Urinary bladder (tissue), 4 donors: ENCODE measurements at places on chromosomes 3 and 15.

- DNase-seq: no peak
These were observed 46.2 kb downstream of the IGSF11 start for GRCh38 chr3:118988198-118989130.

DNA sequence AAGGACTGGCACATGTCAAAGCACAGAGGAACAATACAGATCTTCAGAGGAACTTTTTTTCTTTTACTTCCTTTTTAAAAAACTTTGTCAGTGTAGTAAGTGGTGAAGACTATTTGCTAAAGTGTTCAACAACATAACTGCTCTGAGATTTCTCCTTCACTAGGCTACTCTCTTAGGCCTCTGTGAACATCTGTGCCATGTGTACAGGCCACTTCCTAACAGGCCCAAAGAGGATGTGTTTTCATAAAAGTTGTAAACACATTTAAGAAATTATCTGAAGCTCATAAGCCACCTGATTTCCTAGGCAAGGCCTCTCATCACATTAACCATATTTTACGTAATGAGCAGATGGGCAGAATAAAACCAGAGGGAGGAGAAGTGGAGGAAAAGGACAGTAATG lies 235.4 kb downstream of the FHIT start:
- no peak for DNase-seq

DNA sequence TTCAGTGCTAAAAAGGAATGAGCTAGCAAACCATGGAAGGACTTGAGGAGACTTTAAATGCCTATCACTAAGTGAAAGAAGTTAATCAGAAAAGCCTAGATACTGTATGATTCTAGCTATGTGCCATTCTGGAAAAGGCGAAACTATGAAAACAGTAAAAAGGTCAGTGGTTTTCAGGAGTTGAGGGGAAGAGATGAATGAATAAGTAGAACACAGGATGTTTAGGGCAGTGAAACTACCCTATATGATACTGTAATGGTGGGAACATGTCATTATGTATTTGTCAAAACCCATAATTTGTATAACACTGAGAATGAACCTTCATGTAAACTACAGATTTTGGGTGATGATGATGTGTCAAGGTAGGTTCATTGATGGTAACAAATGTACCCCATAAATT lies 9.6 kb upstream of the CD276 start:
- DNase-seq: no peak

DNA sequence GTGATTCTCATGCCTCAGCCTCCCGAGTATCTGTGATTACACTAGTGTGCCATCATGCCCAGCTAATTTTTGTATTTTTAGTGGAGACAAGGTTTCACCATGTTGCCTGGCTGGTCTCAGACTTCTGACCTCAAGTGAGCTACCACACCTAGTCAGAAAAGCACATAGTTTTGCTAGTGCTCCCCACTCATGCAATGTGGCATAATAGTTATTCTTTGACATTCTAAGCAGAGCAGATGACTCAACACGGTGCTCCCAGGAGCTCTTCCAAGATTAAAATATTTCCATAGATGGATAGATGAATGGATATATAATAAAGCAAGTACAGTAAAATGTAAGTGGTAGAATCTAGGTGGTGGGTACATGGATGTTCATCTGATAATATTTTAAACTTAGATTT lies 53.1 kb upstream of the GK5 start:
- DNase-seq: no peak

GRCh38 chr15:43941555-43941954 lies 114.8 kb downstream of the WDR76 start:
- no peak for DNase-seq
